ENCODE measurements at places on chromosomes 6 and 20.

GRCh38 chr20:24827603-24828295, 121.3 kb upstream of the CST7 start:
- no peak for DNase-seq

- no peak for DNase-seq
Observed at GRCh38 chr20:8078528-8078914, 53.5 kb upstream of the PLCB1 start.

- DNase-seq, result no peak
Observed at GRCh38 chr6:5569491-5569890, 308.2 kb downstream of the FARS2 start.

DNA sequence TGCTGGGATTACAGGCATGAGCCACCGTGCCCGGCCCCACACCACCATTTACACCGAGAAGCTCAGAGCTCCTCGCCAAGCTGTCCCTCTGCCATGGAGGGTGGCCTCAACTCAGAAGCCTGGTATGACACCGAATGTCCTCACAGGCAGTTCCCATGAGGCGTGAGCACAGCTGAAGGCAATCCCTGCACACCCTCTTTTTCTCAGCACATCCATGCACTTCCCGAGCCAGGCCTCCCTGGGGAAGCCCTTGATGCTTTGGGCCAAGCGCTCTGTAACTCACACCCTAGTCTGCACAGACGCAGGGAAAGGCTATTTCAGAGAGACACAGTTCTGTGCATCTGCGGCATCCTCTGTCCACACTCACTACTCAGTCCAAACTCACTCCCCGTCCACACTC, 18.4 kb downstream of the THBS2 start:
- no peak for DNase-seq

DNA sequence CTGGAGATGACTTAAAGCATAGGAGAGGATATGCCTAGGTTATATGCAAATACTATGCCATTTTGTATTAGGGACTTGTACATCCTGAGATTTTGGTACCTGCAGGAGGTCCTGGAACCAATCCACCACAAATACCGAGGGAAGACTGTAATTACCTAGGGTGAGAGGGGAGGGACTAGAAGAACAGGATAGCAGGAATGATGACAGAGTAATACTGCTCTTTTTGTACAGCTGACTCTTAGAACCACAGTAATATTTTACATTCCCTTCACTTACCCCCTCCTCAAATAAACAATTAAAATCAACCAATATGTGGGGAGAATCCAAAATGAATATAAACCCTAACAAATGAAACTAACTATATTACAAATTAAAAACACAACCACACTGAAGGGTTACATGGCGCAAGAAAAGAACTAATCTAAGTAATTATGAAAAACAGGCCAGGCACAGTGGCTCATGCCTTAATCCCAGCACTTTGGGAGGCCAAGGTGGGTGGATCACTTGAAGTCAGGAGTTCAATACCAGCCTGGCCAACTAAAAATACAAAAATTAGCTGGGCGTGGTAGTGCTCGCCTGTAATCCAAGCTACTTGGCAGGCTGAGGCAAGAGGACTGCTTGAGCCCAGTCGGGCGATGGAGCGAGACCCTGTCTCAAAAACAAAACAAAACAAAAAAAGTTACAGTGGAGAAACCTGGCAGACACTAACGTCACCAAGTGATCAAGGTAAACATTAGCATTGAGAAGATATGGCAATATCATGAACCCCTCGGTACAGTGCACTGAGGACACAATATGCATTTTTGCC, 37.1 kb downstream of the MAP1LC3A start:
- no peak for DNase-seq

DNA sequence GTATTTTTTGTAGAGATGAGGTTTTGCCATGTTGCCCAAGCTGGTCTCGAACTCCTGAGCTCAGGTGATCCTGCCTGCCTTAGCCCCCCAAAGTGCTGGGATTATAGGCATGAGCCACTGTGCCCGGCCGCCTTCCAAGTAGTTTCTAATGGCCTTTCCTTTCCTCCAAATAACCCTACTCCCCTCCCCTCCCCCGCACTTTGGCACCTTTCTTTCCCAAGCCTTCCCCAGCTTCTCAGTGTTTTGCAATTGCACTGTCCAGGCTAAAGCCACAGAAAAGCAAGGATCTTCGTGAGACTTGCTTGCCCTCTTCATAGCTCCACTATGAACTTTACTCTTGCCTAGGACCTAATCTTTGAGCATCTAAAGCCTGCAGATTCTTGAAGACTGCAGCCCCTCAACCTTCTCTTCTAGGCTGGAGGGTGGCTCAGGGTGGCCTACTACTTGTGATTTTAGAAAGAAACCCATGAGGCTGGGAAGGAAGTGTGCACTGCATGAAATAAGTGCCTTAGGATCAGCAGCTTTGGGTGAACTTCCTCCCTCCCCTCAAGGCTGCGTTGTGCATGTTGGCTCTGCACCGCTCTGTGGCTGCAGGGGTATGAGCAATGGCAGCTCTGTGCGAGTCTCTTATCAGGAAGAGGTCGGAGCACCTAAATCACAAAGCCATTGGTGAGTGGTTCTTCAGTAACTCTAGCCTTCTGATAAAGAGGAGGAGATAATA, 152.4 kb upstream of the SNX9 start:
- DNase-seq, result no peak

GRCh38 chr6:158191761-158192160, 23.6 kb downstream of the GTF2H5 start:
- DNase-seq, result no peak

GRCh38 chr20:56605261-56605996, 23.7 kb upstream of the TFAP2C start:
- no peak for DNase-seq
